ENCODE measurements at places on chromosomes 7 and 10.

- DNase-seq, result no peak
Measured at GRCh38 chr7:48052748-48053147, 17.4 kb downstream of the C7orf57 start.

DNA sequence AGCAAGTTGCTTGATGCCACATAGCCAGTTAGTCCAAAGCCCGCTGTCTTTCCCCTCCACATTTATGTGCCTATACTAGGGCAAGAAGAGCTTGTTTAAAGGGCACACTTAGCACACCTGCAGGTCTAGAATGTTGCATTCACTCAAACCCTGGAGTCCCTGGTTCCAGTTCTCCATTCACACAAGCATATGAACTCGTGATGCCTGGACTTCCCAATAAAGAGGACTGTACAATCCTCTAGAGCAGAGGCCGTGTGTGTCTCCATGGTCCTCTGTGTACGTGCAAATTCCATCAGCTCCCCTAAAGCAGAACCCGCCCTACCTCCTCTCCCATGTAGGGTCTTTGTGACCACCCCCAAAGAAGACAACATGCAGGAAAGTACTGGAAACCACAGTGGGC is 3.0 kb upstream of the SH3PXD2A start:
- DNase-seq, result no peak

DNA sequence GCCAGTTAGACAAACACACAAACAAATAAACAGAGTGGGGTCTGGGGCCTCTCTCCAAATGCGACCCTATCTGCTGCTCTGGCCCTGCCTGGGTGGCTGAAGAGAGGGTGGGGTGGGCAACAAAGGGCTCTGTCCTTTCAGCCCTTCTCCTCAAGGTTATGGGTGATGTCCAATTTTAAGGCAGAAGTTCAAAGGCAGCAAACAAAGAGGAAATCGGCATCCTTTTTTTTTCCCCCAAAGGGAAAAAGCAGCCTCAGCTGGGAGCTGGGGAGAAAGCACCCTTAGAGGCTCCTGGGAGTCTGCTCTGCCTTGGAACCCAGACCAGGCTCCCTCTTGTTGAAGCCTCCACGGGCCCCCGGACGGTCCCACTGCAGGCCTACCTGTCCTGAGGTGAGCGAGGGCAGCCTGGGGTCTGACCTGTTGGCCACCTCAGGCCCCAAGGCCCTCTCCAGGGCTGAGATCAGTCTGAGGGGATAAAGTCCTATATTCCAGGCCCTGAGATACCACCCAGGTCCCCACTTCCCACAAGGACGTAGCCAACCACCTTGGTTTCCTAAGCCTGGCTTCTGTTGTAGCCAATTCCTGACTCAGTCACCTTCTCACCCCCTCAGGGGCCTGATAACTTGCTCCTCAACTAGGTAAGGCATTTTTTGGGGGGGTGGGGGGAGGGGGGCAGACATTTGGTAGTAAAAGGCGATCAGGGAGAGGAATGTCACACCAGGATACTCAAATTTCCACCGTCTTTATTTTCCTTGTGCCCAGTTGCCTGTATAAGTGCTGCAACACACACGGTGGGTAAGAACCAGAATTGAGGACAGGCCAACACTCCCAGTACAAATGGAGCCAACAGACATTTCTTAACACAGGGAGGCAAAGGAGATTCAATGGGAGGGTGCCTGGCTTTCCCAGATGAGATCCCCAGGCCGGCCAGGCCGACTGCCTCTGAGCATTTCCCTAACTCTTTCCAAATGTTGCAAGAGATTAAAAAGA is 4.3 kb downstream of the HOXA11 start:
- DNase-seq, result no peak

- no peak for DNase-seq
Measured at GRCh38 chr10:130767116-130767730, 544.3 kb downstream of the TCERG1L start.

- DNase-seq, result no peak
Measured at GRCh38 chr7:143279186-143280098, 5.3 kb upstream of the TMEM139 start.

- no peak for DNase-seq
Measured at GRCh38 chr7:138970952-138971351, 10.2 kb downstream of the KIAA1549 start.

DNA sequence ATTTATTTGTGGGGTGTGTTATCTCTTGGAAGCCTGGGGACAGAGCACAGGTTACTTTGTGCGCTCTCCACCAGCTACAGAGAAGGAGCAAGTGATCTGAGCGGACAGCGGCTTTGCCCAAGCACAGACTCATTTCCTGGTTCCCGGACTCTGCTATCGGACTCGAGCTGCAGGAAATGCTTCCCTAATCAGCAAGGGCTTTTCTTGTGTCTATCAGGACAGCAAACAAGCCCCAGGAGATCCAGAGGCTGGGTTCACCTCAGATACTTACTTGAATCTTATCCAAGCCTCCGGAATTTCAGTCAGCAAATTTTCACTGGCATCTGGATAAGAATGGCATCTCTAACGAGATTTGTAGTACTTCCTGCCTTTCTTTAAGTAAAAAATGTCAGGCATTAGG is 27.8 kb downstream of the MRC1 start:
- peak; percentile 67 for DNase-seq

DNA sequence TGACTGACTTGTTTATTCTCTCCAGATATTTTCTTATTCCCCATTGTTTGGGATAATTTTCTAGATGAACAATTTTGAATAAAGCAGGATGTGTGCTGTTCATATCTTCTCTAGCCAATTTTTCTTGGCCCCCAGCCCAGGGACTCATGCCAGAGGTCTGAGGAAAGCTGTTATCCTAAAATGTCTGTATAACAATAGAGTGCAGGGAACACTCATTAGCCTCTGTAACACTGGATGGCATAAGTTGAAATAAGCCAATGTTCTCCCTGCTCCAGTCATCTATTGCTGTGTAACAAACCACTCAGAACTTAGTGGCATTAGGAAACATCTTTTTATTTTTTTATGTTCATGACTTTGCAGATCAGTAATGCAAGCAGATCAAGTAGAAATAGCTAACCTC is 121.7 kb upstream of the TRIM24 start:
- peak; percentile 88 for DNase-seq

DNA sequence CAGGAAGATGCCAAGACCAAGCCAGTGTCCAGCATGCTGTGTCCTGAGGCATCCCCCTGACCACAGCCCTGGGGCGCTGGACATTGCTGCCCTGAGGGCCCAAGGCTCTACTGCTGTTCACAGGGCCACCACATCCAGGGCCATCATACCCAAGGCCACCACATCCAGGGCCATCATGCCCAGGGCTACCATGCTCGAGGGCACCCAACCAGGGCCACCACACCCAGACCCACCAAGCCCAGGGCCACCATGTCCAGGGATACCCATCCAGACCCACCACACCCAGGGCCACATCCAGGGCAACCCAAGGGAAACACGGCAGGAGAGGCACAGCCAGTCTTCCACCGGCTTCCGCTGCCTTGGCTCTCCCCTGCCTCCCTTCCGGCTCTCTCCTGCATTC is 17.1 kb downstream of the STK32C start:
- no peak for DNase-seq

GRCh38 chr10:104330168-104331110 is 7.8 kb downstream of the ITPRIP start:
- DNase-seq, result no peak

DNA sequence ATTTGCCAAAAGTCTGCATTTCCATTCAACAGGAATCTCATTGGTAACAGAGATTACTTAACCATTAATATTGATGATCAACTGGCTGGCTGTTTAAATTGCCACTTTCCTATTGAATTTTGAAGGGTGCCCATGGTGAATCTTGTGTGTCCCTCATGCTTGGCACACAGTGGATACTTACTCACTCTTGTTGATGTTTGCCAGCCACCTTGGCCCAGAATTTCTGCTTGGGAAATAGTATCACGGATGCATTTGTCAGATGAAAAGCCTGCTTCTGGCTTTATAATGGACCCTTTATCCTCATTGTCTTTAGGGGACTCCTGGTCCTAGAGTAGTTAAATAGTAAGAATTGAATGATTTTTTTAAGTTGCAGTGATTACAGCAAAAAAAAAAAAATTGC is 52.0 kb downstream of the MMRN2 start:
- DNase-seq, result no peak

DNA sequence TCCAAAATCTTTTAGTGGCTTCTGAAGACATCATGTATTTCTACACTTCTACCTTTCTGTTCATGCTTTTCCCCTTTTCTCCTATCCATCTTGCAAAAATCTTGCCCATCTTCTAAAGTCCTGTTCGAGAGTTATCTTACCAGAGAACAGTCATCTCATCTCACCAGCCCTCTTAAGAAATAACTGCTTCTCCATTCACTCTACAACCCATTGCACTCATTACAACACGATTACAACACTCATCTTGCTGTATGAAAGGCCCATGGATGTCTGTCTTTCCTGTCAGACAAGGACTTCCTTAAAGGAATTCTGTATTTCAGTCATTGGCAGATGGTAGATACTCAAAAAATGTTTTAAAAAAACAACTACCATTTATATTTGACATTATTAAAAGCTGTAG is 30.8 kb downstream of the ZNF438 start:
- DNase-seq, result no peak

GRCh38 chr10:73060738-73061635 is 35.7 kb downstream of the P4HA1 start:
- DNase-seq, result no peak

GRCh38 chr10:70135684-70136083 is 3.1 kb upstream of the AIFM2 start:
- no peak for DNase-seq

DNA sequence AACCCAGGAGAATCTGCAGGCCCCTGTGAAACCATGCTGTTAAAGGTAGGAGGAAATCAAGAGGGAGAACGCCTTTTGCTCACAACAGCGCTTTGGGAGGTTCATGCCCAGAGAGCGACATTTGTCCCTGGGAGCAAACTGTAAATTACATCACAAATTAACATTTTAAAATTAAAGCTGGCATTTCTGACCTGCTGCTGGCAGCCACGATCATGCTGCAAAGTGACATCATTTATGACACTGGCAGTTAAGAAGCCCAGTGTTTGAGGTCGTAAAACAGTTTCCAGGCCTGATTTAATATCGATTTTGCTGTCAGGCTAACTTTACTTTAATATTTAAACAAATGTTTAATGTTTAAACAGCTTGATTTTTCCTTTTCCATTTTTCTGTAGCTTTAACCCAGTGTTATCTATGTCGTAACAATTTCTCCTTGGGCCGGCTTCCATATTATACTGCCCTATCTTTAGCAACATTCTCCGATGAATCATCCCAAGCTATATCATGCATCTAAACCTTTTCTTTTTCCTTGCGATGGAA is 86.5 kb upstream of the NPVF start:
- DNase-seq, result no peak

- no peak for DNase-seq
Measured at GRCh38 chr10:9198611-9199010, 1144.1 kb downstream of the GATA3 start.

DNA sequence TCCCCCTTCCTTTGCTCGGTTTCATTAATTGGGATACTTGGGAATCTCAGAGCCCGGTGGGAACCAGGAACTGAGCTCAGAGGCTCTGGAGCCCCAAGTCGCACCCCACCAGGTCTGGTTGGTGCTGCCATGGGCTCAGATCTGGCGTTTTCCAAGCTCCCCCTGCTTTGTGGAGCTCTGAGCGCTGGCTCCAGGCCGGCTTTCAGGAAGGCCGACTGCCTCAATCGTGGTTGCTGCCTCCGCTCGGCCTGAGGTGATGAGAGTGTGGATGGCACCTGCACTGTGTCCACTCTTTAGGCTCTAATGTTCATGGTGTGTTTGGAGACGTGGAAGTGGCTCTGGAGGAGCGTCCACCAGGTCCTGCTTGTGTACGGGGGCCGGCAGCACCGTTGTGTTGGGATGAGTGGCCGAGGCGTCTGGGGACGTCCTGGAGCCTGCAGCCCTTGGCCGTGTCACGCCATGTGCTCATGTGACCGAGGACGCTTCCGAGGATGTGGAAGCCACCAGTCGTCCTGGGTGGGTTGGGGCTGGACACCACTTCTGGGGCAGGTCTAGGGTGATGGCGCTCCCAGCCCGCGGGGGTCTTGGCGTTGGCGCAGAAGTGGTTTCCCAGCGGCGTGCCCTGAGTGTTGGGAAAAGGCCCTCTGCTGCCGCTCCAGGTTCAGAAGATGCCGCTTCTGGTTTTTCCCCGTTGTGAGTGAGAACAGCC is 8.2 kb downstream of the INPP5A start:
- no peak for DNase-seq

DNA sequence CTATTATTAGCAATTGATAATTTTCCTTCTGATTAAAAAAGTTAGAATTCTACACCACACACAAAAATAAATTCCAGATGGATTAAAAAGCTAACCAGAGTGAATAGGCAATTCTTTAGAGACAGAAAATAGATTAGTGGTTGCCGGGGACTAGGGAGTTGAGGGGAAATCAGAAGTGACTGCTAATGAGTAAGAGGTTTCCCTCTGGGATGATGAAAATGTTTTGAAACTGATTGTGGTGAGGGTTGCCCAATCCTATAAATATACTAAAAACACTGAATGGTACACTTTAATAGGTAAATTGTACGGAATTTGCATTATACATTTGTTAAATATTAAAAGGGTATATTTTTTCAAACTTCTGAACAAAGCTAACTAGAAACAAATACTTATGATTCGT is 214.9 kb downstream of the GPAM start:
- DNase-seq, result no peak

DNA sequence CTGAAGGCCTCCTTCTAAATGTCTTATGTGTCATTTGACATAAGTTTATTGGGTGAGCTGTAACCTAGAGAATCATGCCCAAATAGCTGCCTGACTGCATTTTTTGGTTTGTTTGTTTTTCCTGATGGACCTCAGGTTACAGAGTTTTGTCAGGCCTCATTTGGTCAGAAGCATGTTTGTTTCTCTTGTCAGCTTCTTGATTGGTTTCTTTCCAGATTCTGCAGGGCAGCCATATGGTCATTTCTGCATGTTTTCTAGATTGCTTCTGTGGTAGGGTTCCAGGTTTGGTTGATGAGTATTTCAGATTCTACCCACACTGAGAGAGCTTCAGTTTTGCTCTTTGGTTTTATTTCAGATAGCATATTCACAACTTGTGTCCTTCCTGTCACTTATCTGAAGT is 28.0 kb downstream of the GLCCI1 start:
- no peak for DNase-seq

DNA sequence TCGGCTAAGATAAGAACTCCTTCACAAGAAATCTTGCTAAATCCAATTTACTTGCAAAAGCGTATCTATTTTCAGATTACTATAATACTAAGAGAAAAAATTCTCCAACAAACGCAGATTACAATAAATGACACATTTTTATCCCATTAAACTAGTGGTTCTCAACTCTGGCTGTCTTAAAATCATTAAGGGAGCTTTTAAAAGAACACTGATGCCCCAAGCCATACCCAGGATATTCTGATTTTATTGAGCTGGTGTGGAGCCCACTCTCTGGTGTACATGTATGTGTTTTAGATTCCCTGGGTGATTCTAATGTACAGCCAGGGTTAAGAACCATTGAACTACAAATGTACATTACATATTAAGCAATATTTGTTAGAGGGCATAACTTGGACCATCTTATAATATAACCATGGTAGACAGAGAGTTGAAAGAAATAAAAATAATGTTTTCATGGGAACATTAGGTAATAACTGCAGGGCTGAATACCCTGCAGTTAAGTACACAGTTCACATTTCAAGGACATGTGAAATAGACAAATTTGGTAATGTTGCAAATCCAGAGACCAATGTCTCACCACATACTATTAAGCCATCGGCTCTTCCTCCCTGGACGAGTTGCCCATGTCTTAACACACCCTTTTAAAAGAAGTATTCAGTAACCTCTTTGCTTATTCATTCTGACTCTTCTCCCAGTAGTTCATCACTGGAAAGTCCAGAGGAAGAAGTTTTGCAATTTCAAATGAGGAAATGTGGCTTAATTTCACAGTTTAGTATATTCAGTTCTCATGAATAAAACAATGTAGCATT is 6.2 kb downstream of the GSAP start:
- DNase-seq, result no peak
